ENCODE measurements at places on chromosomes 13 and 19. TPM values are rescaled to one million over a fixed set of nuclear protein-coding genes. Genes with fewer than 3 reads are reported as not detected.

- peaks cover 61% of the 10 kb centered on the region for H3K36me3 ChIP-seq
- H3K4me3 ChIP-seq = no peak overlapping the region
- H3K27ac ChIP-seq = no peak overlapping the region
- H3K27me3 ChIP-seq = no peaks in the 10 kb centered on the region
- DNase-seq = no peak
These were observed 40.6 kb downstream of the SUGP2 start for GRCh38 chr19:18992696-18993095.

- H3K4me1 ChIP-seq = no peaks in the 10 kb centered on the region
- DNase-seq = no peak
- H3K36me3 ChIP-seq = no peaks in the 10 kb centered on the region
- H3K27me3 ChIP-seq = no peaks in the 10 kb centered on the region
These were observed 226.4 kb downstream of the COG6 start for GRCh38 chr13:39881887-39882286.

DNA sequence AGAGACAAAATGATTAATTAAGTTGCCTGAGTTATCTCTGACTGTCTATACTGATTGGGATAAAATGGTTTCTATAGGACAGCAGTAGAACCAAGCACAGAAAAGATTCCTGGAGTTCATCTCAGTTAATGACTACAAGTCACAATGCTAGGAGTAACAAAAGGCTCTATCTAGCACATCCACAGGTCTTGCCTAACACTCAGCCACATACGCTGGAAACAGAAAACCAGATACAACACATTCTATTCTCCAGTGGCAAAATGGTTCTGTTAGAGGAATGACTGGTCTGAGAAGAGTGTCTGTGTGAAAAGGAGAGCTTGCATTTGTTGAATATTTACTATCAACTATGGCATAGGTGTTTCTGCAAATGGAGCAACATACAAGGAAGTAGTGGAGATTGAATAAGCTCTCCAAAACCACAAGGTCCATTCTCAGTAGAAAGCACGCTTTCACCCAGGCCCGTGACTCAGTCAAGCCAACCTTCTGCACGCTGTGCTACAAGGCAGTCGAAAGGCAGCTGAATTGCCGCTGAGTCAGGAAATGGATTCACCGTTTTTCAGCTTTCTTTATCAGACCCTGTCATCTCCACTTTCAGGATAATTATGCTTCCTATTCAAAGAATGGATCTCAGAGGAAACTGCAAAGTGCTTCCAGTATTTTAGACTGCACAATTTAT is 761.5 kb downstream of the EFNB2 start:
- no peak overlapping the region for H3K4me3 ChIP-seq
- H3K4me1 ChIP-seq = no peaks in the 10 kb centered on the region
- no peaks in the 10 kb centered on the region for H3K27me3 ChIP-seq
- no peak overlapping the region for H3K27ac ChIP-seq
- DNase-seq = no peak

Gene CCNE1
- 31.8 TPM for total RNA-seq

DNA sequence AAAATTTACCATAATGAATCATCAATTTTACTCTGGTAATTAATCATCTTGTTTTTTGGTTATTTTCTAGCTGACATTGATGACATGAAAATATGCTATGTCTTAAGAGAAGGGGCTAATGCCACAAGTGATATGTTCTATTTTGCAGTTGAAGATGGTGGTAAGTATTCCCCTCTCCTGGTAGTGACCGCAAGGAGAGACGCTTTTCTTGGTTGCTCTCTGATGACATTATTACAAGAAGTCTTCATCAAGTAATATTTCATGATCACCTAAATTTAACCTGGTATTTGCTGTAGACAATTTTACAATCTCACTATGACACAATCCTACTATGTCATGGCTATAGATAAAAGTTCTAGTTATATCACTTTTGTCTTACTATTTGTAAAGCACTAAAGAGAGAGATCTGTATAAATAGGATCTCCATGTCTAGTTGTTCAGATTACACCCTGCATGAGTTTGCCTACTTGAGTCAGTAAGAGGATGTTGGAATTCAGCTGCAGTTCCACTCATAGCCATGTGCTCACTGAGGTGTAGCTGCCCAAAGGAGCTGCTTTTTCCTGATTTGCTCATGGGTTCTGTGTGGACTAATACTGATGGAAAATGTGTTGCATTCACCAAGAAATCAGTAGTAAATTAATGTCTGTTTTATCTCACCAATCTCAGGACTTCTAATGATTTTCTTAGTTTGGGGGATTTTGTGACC is 10.9 kb downstream of the FREM2 start:
- no peak overlapping the region for H3K4me3 ChIP-seq
- no peak overlapping the region for H3K27ac ChIP-seq
- no peaks in the 10 kb centered on the region for H3K4me1 ChIP-seq
- no peaks in the 10 kb centered on the region for H3K36me3 ChIP-seq

Gene FUT6
- total RNA-seq = not detected

Gene PALM3
- 9.3 TPM for total RNA-seq

- H3K27me3 ChIP-seq = no peaks in the 10 kb centered on the region
- H3K4me1 ChIP-seq = no peaks in the 10 kb centered on the region
- H3K27ac ChIP-seq = no peak overlapping the region
- no peak overlapping the region for H3K4me3 ChIP-seq
- peaks cover 79% of the 10 kb centered on the region for H3K36me3 ChIP-seq
These were observed 41.6 kb downstream of the TM9SF2 start for GRCh38 chr13:99542788-99543406.

Gene KLF2
- total RNA-seq = 1.3 TPM

GRCh38 chr19:17996826-17997316 is 11.1 kb upstream of the ARRDC2 start:
- no peaks in the 10 kb centered on the region for H3K27me3 ChIP-seq
- no peaks in the 10 kb centered on the region for H3K36me3 ChIP-seq
- H3K4me3 ChIP-seq = no peak overlapping the region
- DNase-seq = peak; percentile 90

- no peak overlapping the region for H3K4me3 ChIP-seq
- peaks cover 91% of the 10 kb centered on the region for H3K4me1 ChIP-seq
- H3K36me3 ChIP-seq = peaks cover 61% of the 10 kb centered on the region
- H3K27me3 ChIP-seq = no peaks in the 10 kb centered on the region
- DNase-seq = peak; percentile 66
These were observed 36.8 kb downstream of the ACTN4 start for GRCh38 chr19:38684078-38684861.

Gene TEKTIP1
- total RNA-seq = 0.29 TPM

DNA sequence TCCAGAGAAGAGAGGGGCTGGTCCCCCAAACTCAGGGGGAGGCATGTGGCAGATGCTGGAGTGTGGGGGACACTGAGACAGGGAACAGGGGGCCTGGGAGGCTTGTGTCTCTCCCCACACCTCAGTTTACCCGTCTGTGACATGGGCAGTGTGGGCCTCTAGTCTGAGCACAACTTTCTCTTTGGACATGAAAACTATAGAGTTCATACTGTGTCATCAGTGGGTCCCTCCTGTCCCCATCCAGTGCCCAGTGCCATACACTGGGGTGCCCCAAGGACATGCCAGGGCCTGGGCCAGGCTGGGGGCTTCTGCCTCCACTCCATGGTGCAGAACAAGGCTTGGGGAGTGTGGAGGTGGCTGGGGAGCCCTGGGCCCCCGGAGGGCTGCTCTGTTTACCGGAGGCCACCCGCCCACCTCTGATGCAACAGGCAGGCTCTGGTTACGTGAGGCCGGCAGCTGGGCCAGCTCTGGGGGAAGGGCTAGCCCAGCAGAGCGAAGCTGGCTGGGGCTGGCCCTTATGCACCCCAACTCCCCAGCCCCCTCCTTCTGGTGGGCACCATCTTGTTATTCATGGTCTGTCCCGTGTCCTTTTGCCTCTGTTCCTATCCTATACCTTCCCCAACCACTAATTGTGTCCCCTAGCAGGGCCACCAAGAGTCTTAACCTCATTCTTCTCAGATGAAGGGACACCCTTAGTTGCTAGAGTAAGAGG is 1.9 kb upstream of the MEF2B start:
- no peak overlapping the region for H3K4me3 ChIP-seq
- peaks cover 6% of the 10 kb centered on the region for H3K36me3 ChIP-seq
- peak; percentile 49 for DNase-seq
- no peaks in the 10 kb centered on the region for H3K27me3 ChIP-seq

Gene DLEU7
- not detected for total RNA-seq

- H3K36me3 ChIP-seq = no peaks in the 10 kb centered on the region
- no peak overlapping the region for H3K27ac ChIP-seq
These were observed 2.8 kb upstream of the FBXO17 start for GRCh38 chr19:38978326-38978689.

- H3K4me3 ChIP-seq = no peak overlapping the region
- no peak overlapping the region for H3K27ac ChIP-seq
- no peak for DNase-seq
- no peaks in the 10 kb centered on the region for H3K27me3 ChIP-seq
- no peaks in the 10 kb centered on the region for H3K36me3 ChIP-seq
These were observed 145.2 kb downstream of the RXFP2 start for GRCh38 chr13:31884556-31884955.

DNA sequence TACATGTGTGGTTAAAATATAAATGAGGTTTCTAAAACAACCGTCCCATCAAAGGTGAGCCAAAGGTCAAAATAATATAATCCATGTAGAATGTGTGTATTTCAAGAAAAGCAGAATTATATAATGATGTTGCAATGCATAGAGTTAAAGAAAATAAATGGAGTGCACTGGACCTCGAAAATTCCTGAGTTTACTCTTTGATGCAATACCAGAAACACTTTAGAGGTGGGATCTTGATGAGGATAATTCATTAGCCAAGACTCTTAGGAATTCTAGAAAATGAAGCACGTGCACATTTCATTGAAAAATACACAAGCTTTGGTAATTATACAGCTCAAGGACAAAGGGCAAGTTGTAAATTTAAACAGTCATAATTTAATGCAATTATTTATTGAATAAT is 508.9 kb upstream of the ARGLU1 start:
- H3K27ac ChIP-seq = no peak overlapping the region
- no peaks in the 10 kb centered on the region for H3K4me1 ChIP-seq
- H3K36me3 ChIP-seq = no peaks in the 10 kb centered on the region
- no peaks in the 10 kb centered on the region for H3K27me3 ChIP-seq
- no peak overlapping the region for H3K4me3 ChIP-seq

DNA sequence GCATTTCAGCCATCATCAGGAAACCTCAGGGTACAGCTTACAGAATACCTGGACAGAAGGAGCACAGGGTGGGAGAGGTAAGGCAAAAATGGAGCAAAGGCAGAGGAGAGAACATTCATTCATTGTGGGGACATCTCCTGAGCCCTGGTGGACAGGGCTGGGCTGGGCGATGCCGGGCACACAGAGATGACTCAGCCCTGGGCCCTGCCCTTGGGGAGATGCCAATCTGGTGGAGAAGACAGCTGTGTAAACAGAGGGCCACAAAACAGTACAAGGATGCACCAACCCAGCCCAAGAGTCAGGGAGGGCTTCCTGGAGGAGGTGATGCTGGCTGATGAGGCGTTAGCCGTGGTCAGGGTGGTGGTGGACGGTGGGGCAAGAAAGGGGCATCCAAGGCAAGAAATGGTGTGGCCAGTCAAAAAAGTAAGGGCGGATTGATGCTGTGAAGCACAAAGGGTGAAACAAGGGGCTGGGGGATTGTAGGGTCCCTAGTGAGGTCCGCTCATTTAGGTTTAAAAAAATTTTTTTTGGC is 3.6 kb upstream of the HAS1 start:
- no peaks in the 10 kb centered on the region for H3K36me3 ChIP-seq
- no peak overlapping the region for H3K4me3 ChIP-seq
- H3K27ac ChIP-seq = no peak overlapping the region
- peaks cover 29% of the 10 kb centered on the region for H3K4me1 ChIP-seq
- no peak for DNase-seq
- no peaks in the 10 kb centered on the region for H3K27me3 ChIP-seq

DNA sequence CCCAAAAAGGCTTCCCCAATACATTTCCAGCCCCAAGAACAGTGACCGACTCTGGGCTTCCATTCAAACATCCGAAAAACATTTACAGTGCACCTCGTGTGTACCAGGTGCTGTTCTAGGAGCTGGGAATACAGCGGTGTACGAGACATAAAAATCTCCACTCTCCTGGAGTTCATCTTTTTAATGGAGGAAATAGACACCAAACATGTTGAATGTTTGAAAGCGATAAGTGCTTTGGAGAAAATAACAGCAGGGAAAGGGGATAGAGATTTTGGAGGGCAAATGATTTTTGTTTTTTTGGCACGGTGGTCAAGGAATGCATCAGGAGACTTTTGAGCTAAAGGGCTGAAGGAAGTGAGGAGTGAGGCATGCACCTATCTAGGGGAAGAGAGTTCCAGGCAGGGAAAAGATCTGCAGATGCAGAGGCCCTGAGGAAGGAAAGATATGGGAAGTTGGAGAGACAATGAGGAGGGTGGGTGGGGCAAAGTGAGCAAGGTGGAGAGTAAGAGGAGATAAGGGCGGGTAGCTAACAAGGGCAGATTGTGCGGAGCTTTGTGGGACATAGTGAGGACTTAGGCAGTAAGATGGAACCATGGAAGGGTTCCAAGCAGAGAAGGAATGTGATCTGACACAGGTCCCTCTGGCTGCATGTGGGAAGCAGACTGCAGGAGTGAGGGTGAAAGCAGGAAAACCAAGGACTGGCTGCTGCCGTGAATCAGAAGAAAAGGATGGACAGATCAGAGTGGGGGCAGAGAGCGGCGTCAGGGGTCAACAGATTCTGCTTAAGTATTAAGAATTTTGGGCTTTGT is 703 bp upstream of the FBL start:
- H3K27ac ChIP-seq = peak overlapping the region; percentile 79
- H3K27me3 ChIP-seq = no peaks in the 10 kb centered on the region
- peaks cover 20% of the 10 kb centered on the region for H3K4me1 ChIP-seq

DNA sequence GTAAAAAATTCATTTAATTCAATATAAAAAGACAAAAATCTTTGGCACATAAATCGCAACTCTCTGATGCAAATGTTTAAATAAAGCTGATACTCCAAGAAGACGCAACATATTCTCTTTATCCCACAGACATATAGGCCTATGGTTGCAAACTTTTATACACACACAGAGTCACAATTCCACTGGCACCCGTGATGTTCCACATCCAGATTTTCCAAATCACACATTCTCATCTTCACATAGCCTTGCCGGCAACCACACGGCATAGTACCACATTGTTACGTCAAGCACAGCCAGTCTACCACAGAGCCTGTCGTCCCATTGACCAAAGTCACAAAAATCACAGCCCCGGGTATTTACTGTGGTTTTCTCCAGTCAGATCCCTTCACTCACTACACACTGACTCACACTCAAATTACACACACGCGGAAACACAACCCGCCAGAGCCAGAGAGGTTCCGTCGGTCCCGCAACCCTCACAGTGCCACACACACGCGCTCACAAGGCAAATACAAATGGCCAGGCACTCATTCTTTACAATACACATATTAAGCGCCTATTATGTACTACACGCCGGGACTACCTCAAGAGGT is 546 bp upstream of the ZNF546 start:
- peak overlapping the region; percentile 72 for H3K4me3 ChIP-seq
- no peaks in the 10 kb centered on the region for H3K27me3 ChIP-seq
- H3K4me1 ChIP-seq = peaks cover 4% of the 10 kb centered on the region
- H3K36me3 ChIP-seq = no peaks in the 10 kb centered on the region

Measured in K562 (cell line).